ENCODE measurements at places on chromosomes 5 and 9. TPM values are rescaled to one million over a fixed set of nuclear protein-coding genes. Genes with fewer than 3 reads are reported as not detected.

RLN2 gene
- total RNA-seq, result 0.48 TPM

CRB2 gene
- not detected for total RNA-seq

KIF12 gene
- 0.97 TPM for total RNA-seq

CDC37L1 gene
- 8.9 TPM for total RNA-seq

FOXD4L5 gene
- 0.42 TPM for total RNA-seq

CAMK2A gene
- not detected for total RNA-seq

KCNV2 gene
- not detected for total RNA-seq

LRRC26 gene
- total RNA-seq, result not detected

MEF2C gene
- 58.3 TPM for total RNA-seq

GRCh38 chr5:6333182-6333905, 45.0 kb downstream of the MED10 start:
- no peak for DNase-seq
- no peak overlapping the region for H3K4me3 ChIP-seq
- no peak overlapping the region for H3K27ac ChIP-seq
- H3K27me3 ChIP-seq, result no peaks in the 10 kb centered on the region

- no peaks in the 10 kb centered on the region for H3K4me1 ChIP-seq
- H3K36me3 ChIP-seq, result no peaks in the 10 kb centered on the region
- no peak overlapping the region for H3K27ac ChIP-seq
- no peak overlapping the region for H3K4me3 ChIP-seq
- no peak for DNase-seq
These were observed 567.9 kb downstream of the TAF11L14 start for GRCh38 chr5:18202164-18202563.

GRCh38 chr5:139385061-139386049, 2.3 kb upstream of the SLC23A1 start:
- no peaks in the 10 kb centered on the region for H3K27me3 ChIP-seq
- H3K4me3 ChIP-seq, result no peak overlapping the region
- no peak overlapping the region for H3K27ac ChIP-seq
- no peak for DNase-seq
- H3K4me1 ChIP-seq, result peaks cover 6% of the 10 kb centered on the region

DNA sequence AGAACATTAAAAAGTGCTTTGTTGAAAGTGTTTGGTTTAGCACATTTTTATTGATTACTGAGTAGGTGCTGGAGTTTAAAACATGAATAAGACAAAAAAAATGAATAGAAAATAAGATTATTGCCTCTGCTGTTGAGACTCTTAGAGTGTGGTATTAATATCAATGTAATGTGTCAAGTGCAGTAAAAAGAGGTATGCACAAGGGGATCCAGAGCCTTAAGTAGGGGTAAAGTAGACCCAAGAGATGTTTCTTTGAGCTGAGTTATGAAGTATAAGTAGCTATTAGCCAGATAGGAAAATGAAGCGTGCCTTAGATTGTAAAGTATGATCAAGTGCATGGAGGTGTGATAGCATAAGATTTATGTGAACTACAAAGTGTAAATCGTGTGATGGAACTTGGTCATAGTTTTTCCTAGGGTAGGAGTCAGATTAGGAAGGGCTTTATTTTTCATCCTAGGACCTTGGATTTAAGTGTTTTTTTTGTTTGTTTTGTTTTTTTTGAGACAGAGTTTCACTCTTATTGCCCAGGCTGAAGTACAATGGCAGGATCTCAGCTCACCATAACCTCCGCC, 45.2 kb downstream of the NSD1 start:
- H3K27ac ChIP-seq, result no peak overlapping the region
- no peaks in the 10 kb centered on the region for H3K4me1 ChIP-seq
- H3K36me3 ChIP-seq, result no peaks in the 10 kb centered on the region
- no peaks in the 10 kb centered on the region for H3K27me3 ChIP-seq

- H3K27ac ChIP-seq, result no peak overlapping the region
- H3K4me3 ChIP-seq, result no peak overlapping the region
- no peak for DNase-seq
- no peaks in the 10 kb centered on the region for H3K27me3 ChIP-seq
- H3K36me3 ChIP-seq, result no peaks in the 10 kb centered on the region
These were observed 42.3 kb upstream of the PPP1R26 start for GRCh38 chr9:135437259-135437658.

- peak; percentile 82 for DNase-seq
- H3K4me1 ChIP-seq, result peaks cover 39% of the 10 kb centered on the region
- peak overlapping the region; percentile 92 for H3K27ac ChIP-seq
These were observed 117.9 kb upstream of the DAB2 start for GRCh38 chr5:39542511-39543285.

- no peak overlapping the region for H3K4me3 ChIP-seq
- H3K27ac ChIP-seq, result no peak overlapping the region
- no peaks in the 10 kb centered on the region for H3K4me1 ChIP-seq
- no peaks in the 10 kb centered on the region for H3K36me3 ChIP-seq
These were observed 17.2 kb upstream of the THG1L start for GRCh38 chr5:157713830-157714595.

GRCh38 chr5:160133071-160133917, 14.0 kb upstream of the PWWP2A start:
- no peaks in the 10 kb centered on the region for H3K36me3 ChIP-seq
- peak; percentile 9 for DNase-seq
- H3K27ac ChIP-seq, result no peak overlapping the region
- no peaks in the 10 kb centered on the region for H3K27me3 ChIP-seq

DNA sequence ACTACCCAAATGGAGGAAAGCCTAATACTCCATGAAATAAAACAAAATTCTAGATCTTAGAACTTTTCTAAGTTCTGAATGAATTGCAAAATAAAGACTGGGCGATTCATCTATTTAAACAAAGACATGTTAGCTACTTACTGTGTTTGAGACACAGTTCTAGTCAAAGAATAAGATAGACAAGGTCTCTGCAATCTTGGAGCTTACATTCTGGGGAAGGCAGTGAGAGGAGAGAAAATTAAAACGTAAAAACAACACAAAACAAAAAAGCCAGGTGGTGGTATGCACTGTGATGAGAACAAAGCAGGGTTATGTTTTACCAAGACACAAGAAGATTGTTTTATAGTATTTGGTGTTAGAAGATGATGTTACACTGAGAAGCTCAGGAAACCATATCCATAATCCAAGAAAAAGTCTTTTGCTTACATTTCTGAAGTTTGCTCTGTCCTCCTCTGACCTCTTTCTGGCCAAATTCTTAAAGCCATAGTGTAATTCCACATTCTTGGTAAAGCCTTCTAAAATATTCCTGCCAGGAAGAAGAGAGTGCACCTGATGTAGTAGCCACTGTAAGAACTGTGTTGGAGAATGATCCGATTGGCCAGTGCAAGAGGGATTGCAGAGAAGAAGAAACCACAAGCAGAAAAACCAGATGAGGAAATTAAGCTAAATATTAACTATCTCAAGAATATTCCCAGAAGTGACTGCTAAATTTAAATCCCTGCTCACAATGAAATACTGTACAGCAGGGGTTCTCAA, 218.4 kb downstream of the PCSK1 start:
- no peaks in the 10 kb centered on the region for H3K4me1 ChIP-seq
- H3K27me3 ChIP-seq, result no peaks in the 10 kb centered on the region
- no peak overlapping the region for H3K4me3 ChIP-seq
- no peak overlapping the region for H3K27ac ChIP-seq

GRCh38 chr9:12469084-12469483, 224.1 kb upstream of the TYRP1 start:
- peaks cover 3% of the 10 kb centered on the region for H3K27me3 ChIP-seq
- H3K27ac ChIP-seq, result no peak overlapping the region
- H3K36me3 ChIP-seq, result no peaks in the 10 kb centered on the region
- no peak overlapping the region for H3K4me3 ChIP-seq
- no peaks in the 10 kb centered on the region for H3K4me1 ChIP-seq

- no peaks in the 10 kb centered on the region for H3K36me3 ChIP-seq
- DNase-seq, result no peak
- H3K27me3 ChIP-seq, result no peaks in the 10 kb centered on the region
- no peak overlapping the region for H3K27ac ChIP-seq
These were observed 91.5 kb downstream of the ANKRD33B start for GRCh38 chr5:10655161-10655971.

- H3K4me3 ChIP-seq, result no peak overlapping the region
- no peaks in the 10 kb centered on the region for H3K27me3 ChIP-seq
- no peak overlapping the region for H3K27ac ChIP-seq
- DNase-seq, result no peak
- H3K36me3 ChIP-seq, result peaks cover 29% of the 10 kb centered on the region
These were observed 39.3 kb downstream of the AMBP start for GRCh38 chr9:114038724-114039313.

DNA sequence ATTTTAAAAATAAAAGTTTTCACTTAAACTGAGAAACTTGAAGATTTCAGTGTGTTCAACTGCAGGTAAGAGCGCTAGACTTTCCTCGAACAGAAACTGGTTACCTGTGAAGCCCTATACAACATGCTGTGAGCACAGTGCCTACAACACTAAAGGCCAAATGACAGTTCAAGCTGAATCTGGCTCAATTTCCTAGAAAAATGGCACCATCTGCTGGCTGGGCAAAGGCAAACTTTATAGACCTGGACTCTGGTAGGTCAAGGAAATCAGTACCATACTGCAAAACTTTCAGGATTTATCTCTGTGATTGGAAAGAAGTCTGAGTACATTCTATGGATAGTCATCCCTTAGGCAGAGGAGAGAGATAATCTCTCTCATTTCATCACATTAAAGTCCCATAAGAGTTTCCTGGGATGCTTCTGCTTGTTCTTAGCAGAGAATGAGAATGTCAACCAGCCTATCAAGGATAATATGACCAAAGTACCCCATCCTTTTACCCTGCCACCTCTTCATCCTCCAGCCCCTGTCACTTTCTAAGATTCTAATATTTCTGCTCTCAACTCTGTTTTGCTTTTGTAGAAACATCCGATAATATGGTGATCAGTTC, 31.8 kb upstream of the FOXB2 start:
- no peak overlapping the region for H3K4me3 ChIP-seq
- peaks cover 10% of the 10 kb centered on the region for H3K27me3 ChIP-seq
- peak; percentile 15 for DNase-seq
- H3K36me3 ChIP-seq, result no peaks in the 10 kb centered on the region

DNA sequence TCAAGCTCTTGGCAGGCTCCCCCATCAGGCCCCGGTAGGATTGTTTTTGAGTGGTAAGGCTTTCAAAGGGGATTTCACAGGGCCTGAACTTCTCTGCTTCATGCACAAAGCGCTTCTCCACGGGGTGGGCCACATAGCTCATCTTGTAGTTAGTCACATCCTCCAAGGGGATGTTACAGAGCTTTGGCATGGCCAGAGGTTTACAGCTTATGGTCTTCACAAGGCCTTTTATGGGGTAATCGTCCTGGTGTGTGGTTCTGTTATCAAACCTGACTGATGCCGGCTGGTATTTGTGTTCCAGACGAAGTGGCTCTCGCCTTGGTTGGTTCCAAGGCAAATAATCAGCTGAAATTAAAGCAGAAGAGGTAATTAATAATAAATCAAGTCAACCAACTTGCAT, 104.3 kb downstream of the SAXO1 start:
- H3K4me3 ChIP-seq, result no peak overlapping the region
- no peaks in the 10 kb centered on the region for H3K4me1 ChIP-seq
- no peaks in the 10 kb centered on the region for H3K36me3 ChIP-seq

DNA sequence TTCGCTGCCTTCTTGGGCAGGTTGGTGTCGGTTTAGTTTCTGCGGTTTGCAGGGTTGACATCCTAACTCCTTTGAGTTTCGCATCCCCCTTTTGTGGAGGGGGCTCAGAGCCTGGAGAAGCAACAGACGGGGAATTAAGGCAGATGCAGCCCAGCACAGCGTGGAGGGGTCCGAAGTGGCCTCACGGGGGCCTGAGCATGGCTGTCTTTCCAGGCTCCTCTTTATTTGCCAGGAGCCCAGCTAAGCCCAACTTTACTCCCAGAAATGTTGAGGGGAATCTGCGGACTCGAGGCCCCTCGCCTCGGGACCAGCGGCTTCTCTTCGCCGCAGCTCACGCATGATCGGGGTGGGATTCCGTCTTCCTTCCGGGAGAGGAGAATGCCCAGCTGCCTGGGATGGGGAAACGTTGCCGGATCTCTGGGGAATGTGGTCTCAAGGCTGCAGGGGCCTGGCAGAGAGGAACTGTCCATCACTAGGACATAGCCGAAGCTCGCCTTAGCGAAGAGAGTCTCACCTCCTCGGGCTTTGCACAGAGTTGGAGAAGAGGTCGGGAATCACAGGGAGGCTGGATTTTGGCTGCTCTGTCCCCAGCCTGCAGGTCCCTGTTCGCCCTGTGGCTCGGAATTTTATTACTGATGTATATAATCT, 1.3 kb downstream of the RAI14 start:
- peaks cover 8% of the 10 kb centered on the region for H3K36me3 ChIP-seq
- peak overlapping the region; percentile 98 for H3K4me3 ChIP-seq
- no peaks in the 10 kb centered on the region for H3K27me3 ChIP-seq

DNA sequence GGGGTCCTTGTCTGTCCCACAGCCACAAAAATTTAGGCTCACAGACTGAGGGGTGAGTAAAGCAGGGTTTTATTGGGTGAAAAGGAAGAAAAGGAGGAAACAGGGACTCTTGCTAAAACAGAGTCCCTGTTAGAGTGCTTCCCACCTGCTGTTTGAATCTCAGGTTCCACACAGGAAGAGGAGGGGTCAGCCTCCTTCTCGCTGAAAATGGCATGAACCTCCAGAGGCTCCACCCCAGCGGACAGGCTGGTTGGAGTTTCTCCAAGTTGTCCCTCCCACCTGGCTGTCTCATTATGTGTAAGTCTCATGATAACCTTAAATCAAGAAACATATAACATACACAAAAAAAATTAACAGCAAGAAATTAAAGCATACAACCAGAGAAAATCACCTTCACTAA, 28.3 kb upstream of the UHRF2 start:
- no peak overlapping the region for H3K27ac ChIP-seq
- no peaks in the 10 kb centered on the region for H3K4me1 ChIP-seq
- H3K27me3 ChIP-seq, result no peaks in the 10 kb centered on the region
- H3K36me3 ChIP-seq, result no peaks in the 10 kb centered on the region
- no peak for DNase-seq

- peaks cover 66% of the 10 kb centered on the region for H3K27me3 ChIP-seq
- H3K4me1 ChIP-seq, result no peaks in the 10 kb centered on the region
- H3K27ac ChIP-seq, result no peak overlapping the region
- no peak overlapping the region for H3K4me3 ChIP-seq
- DNase-seq, result no peak
These were observed 2.4 kb downstream of the NEUROG1 start for GRCh38 chr5:135533334-135533733.

- no peak for DNase-seq
- H3K4me3 ChIP-seq, result no peak overlapping the region
- H3K36me3 ChIP-seq, result no peaks in the 10 kb centered on the region
- H3K4me1 ChIP-seq, result no peaks in the 10 kb centered on the region
These were observed 108.4 kb downstream of the ALDH1A1 start for GRCh38 chr9:72844440-72844768.

DNA sequence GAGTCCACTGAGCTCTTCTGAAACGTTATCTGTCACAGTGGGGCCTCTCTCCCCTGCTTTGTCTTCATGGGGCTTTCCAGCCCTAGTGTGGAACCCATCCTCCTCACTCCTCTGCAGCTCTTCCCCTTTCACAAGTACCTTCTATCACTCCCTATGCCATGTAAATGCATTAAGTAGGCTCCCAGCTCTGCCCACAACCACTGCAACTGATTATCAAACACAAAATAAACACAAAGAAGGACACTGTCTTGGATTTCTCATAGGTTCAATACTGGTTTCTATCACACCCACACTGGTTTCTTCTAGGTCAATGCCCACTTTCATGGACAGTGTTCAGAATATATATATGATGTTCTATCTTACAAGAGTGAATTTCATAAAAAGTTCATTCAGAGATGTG, 139.4 kb downstream of the GNAQ start:
- DNase-seq, result no peak
- H3K27ac ChIP-seq, result no peak overlapping the region
- no peak overlapping the region for H3K4me3 ChIP-seq
- no peaks in the 10 kb centered on the region for H3K27me3 ChIP-seq

GRCh38 chr5:10140195-10140973, 109.3 kb downstream of the ATPSCKMT start:
- no peak for DNase-seq
- no peak overlapping the region for H3K27ac ChIP-seq
- no peaks in the 10 kb centered on the region for H3K36me3 ChIP-seq
- H3K4me3 ChIP-seq, result no peak overlapping the region
- H3K4me1 ChIP-seq, result no peaks in the 10 kb centered on the region

Measured in endothelial cell of umbilical vein (primary cell).